Central memory CD8-positive, alpha-beta T cell (primary cell): ENCODE measurements at places on chromosomes 7 and 10.

GRCh38 chr7:30859940-30860496 is 51.6 kb upstream of the AQP1 start:
- no peak for DNase-seq

DNA sequence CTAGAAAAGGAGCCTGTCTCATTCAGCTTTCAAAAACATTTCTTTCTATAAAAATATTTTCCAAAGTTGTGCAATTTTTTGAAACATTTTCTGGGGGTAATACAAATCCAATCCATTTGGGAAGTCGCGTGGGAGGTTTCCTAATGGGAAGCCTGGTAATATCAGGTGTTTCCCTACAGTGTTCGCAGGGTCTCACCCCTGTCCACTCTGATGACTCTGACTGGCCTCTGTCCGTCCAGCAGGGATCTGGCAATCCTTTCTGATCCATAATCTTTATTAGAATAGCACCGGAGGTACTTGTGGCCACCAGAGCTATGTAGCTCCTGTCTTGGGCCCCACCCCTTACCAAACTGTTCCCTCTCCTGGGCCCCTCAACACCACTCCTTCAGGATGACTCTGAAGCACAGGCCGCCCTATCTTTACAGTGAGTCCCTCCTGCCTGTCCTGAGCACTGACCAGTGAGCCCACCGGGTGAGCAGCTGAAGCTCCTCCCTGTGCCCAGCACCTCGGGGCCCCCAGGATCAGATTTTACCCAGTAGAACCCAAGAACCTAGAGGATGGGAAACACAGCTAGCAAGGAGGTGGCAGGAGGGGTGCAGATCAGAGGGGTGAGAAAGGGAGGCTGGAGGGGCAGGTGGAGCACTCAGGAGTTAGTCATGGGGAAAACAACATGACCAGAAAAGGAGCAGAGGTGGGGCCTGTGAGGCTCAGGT is 84.8 kb downstream of the PTPRE start:
- DNase-seq: no peak

DNA sequence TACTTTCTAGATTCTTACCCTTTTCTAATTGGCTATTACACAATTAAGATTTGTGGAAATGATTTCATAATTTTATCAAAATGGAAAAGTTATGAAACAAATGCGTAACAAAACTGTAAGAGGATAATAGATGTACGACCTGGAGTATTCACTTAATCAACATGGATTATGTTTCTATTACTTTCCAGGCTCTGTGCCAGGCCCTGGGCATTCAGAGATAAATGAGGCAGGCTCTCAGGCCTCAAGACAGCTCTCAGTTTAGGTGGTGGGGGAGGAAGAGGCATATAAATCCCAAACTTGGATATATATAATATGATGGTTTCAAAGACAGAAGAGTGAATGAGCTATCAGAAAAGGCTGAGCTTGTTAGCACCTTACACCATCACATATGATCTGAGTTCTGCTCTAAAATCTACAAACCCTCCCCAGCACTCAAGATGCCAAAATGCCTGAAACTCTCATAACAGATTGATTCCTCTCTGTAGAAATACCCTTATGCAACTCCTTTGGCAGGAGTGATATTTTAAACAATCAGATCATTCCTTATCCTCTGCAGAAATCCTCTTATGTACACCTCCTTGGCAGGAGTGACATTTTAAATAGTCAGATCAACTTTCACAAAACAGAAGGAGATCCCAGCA is 42.5 kb downstream of the ACBD5 start:
- no peak for DNase-seq

DNA sequence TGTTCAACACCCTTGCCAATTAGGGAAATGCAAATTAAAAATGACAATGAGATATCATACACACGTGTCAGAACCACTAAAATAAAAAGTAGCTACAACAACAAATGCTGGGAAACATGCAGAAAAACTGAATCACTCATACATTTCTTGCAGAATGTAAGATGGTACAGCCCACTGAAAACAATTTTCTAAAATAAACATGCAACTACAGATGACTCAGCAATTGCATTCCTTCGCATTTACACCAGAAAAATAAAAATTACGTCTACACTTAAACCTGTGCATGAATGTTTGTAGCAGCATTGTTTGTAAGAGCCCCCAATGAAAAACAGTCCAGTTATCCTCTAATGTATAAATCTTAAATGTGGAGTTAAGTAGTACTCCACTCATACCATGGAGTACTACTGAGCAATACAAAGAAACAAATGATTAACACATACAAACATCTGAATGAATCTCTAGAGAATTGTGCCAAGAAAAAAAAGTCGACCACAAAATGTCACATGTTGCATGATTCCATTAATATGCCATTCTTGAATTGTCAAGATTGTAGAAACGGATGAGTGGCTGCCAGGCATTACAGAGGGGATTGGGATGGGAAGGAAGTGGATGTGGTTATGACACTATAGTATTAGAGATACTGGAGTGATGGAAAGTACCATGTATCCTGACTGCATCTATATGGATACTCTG is 134.6 kb upstream of the NPSR1 start:
- no peak for DNase-seq

- DNase-seq: no peak
These were observed 93.8 kb downstream of the PARD3 start for GRCh38 chr10:34721208-34721840.

DNA sequence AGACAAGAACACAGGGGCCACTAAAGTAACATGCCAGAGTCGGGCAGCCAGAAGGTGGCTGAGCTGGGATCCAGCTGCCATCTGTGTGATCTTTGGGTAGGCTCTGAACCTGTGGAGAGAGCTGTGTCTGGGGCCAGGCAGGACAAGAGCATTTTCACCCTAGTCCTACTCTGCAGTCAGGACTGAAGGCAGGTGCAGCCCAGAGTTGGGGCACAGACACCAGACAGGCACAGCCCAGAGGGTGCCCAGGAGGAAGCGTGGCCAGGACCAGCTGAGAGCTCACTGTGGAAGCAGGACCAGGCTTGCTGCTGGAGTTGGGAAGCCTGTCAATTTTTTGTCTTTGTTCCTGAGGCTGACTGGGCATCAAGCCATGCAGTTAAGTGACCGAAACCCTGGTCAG is 113.6 kb downstream of the ADCY1 start:
- DNase-seq: no peak

DNA sequence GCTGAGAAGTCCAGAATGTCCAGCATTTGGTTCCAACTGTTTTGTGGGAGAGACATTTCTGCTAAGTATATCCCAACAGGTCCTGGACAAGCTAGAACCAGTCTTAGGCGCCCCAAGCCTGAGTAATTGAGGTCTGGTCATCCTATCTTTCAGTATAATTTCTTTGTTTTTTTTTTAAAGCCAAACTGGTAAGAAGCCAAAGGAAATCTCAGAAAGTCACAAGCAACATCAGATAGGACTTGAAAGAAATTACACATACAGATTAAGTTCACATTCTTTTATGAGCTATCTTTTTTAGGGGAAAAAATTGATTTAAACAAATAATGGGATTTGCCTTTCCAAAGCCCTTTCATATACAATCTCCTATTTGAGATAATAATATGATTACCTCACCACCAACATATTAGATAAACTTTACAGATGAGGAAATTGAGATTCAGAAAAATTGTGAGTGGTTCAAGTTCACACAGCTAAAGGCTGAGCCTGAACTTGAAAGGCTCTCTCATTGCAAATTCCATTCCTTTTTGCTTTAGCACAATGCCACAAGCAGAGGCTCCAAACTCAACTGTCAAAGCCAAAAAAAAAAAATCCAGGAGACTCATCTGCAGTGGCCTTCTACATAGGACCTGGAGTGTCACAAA is 15.0 kb downstream of the PDLIM1 start:
- DNase-seq: no peak

GRCh38 chr10:131079314-131079713 is 232.2 kb downstream of the TCERG1L start:
- DNase-seq: no peak

- DNase-seq: no peak
These were observed 534 bp downstream of the PSMA2 start for GRCh38 chr7:42931447-42931833.

DNA sequence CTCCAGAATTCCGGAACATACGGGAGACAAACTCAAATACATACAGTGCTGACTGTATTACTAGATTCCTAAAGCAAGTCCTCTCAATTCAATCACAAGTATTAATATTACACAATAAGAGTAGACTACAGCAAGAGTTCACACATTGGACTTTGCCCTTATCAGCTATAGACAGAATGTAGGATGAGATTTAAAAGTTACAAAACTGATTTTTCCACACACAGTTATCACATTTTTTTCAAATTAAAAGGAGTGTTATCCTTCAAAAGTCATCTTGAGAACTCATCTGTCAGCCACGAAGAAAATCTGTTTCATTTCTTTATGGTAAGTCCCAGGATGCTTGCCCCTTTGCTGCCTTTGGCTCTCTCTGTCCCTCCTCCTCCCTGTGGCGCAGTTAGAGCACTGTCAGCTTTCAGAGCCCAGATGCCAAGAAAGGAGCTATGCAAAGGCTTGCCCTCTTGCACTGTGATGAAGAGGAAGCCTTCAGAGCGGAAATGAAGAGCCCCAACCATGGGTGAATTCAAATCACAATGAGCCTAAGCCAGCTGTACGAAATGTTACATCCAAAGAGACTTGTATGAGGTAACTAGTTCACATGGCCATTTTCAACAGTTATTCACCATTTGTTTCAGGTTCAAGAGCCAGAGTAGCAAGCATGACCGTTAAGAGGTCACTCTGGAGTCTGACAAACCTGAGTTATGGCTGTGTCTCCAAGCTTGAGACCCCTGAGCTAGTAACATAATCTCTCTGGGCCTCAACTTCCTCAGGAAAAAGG is 10.7 kb downstream of the NCOA4 start:
- no peak for DNase-seq

GRCh38 chr10:131946880-131947279 is 34.8 kb downstream of the BNIP3 start:
- DNase-seq: no peak

GRCh38 chr7:105250239-105250638 is 138.5 kb downstream of the SRPK2 start:
- DNase-seq: no peak

DNA sequence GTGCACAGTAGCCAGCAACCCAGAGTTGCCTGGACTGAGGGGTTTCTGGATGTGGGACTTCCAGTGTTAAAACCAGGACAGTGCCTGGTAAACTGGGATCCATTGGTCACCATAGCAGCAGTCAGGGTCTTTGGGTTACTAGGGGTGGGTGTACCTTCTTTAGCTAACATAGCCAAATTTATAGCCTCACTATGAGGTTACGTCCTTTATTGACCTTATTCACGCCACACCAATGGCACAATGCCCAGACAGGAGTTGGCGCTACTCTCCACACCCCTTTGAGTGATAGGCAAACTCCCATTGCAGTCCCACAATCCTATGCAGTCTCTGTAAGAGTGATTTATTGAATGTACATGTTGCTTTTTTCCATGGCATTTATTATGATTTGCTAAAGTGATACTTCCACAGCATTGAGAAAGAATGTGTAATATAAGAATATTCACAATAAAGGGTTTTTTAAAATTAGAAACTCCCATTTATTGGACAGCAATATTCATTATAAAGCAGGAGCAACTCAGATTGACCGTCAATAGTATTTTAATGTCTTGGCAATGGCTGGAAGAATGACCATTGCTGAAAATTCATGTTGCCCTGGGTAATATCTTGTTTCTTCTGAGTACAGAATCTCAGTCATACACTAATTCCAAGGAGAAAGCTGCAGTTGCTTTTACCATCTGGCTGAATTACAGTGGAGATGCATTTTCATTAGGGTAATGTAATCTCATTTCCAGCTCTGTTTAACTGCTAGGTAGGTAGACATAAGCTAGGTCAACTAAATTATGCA is 26.1 kb downstream of the IFIT5 start:
- no peak for DNase-seq

DNA sequence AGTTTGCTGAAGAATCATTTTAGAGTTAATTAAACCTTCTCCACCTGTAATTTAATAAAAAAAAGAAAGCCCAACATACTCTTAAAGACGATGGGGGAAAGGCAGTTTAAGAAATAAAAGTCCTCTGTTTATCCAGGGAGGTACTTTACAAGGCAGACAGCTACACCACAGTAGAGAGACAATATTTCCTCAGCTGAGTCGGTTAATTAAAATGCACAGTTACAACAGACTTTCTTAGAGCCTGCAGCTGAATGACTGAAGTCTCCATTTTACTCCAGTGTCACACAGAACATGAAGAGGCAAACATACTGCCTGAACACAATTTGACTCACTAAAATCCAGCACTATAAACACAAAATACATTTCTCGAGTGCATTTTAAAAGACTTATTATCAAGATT is 15.1 kb downstream of the LRRTM3 start:
- no peak for DNase-seq

- no peak for DNase-seq
These were observed 40.8 kb upstream of the HGF start for GRCh38 chr7:81810476-81811155.
